NCI-H446 treated with DMSO at 0.1 percent for 48 hours (cell line): ENCODE measurements at places on chromosomes 6 and 20.

DNA sequence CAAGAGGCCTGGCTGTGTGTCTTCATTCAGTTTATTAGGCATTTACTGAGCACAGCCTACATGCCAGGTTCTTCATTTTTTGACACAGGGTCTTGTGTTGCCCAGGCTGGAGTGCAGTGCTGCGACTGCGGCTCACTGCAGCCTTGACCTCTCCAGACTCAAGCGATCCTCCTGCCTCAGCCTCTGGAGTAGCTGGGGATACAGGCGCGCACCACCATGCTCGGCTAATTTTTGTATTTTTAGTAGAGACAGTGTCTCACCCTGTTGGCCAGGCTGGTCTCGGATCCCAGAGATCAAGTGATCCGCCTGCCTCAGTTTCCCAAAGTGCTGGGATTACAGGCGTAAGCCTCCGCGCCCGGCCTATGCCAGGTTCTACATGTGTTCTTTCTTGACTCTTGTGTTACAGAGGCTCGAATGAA, 601 bp upstream of the ATRN start:
- no peak for DNase-seq

- DNase-seq, result no peak
These were observed 14.8 kb upstream of the VNN1 start for GRCh38 chr6:132728616-132729015.

DNA sequence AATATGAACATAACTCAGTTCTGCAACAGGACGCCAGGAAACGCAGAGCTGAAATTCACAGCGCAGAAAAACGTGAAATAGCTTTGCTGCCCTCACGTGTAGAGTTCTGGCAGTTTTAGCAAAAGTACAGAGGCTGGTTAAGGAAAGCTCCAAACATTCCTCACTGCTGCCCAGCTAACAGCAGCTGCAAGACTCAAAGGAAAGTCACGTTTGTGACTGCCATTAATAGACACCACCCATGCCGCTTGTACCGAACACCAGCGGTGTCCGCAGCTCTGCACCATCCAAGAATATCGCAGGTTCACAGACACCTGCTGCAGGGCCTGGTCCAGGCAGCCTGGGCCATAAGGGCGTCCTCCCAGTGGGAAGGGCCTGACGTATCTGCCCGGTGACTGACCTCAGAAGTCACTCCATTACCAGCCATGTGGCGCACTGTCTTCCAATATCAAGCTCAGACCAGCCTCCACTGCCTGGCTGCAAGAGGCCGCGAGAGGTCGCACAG, 61.4 kb downstream of the WDR27 start:
- DNase-seq, result no peak

DNA sequence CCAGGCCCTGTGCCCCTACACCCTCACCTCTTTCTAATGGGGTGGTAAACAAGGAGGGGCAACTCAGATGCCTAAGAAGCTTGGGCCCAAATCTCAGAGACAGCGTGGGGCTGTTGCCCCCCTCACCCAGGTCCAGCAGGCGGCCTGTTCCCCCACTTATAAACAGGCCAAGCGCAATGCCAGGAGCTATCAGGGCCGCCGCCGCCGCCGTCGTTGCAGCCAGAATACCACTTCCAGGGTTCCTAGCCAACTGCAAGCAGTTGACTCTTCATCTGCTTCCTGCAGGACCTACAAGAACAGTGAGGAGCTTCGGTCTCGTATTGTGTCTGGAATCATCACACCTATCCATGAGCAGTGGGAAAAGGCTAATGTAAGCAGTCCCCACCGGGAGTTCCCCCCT, 16.4 kb downstream of the PSMF1 start:
- no peak for DNase-seq

DNA sequence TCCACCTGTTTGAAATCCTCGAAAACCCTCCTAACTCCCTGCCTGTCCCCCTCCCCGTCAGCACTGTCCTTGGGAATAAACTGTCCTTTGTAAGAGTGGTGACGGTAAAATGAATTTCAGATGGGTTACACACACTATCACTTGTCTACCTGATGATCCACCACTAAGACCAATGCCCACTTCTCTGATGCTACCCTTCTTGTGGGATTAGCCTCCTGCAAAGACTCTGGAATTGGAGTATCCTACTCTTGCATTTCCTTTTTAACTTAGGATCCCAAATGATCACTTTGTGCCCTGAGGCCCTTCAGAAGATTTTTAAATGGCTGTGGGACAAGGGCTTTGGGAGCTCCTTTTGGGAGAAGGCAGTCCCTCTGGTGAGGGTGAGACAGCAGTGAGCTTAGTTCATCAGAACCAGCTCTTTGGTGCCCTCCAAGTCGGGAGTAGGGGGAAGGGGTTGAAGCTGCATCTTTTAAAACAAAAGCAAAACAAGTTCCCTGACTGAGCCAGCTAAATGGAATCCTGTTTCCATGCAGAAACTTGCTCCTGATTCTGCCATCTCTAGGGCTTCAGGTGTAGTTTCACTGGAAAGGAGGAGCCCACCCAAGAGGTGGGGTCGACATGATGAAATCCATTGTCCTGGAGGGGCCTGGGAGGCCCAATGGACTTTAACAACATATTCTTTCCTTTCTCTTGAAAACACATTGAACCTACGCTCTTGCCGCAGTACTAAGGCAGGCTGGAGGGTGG, 86.5 kb downstream of the ASXL1 start:
- no peak for DNase-seq

- DNase-seq, result no peak
These were observed 242.5 kb upstream of the KCNG1 start for GRCh38 chr20:51265361-51265760.

- DNase-seq, result no peak
These were observed 237.5 kb upstream of the TAB2 start for GRCh38 chr6:149079911-149080491.

DNA sequence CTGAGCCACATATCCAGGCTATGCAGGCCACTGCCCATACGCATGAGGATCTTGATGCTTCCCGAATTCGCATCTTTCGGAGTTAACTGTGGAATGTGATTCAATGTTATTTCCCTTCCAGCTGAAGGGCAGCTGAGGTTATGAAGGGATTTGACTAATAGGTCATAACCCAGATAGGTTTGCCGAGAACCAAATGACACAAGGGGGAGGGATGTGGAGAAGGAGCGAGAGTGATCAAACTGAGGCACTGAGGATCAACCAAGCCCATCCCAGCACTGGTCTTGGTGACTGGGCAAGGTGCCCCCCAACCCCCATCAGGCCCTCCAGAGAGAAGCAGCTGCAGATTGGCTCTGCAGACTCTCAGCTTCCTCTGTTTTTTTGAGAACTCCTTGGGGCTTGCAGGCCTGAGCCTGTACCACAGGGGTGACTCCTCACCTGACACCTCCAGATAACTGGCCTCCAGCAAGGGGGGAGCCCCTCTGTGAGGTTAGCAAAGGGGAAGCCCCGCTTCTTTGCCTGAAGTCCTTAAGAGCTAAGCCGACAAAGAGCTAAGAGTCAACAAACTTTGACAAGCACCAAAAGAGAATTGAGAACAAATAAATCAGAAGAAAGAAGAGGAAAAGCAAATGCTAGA, 185.9 kb downstream of the PDE7B start:
- DNase-seq, result no peak

GRCh38 chr6:6750594-6751265, 162.2 kb downstream of the LY86 start:
- no peak for DNase-seq

DNA sequence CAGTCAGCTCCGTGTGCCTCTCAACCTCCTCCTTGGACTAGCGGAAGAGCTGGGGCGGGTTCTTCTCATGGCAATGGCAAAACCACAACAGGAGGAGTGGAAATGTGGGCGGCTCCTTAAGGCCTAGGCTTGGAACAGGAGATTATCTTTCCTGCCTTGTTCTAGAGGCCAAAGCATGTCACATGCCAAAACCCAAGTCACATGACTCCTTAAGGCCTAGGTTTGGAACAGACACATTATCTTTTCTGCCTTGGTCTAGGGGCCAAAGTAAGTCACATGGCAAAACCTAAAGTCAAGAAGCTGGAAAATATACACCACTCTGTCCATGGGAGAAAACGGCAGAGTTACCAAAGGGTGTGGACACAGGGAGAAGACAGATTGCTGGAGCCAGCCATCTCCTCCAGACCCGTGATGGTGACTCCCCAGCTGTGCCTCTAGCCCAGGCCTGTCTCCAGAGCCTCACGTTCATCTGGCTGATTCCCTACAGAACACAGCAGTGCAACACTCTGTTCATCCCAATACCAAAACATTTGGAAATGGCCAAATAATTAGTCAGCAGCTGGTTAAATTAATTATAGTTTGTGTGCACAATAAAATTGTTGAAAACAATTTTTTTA, 34.2 kb downstream of the ANKRD60 start:
- DNase-seq, result no peak

- DNase-seq, result peak; percentile 15
These were observed 90.2 kb downstream of the GMDS start for GRCh38 chr6:2155206-2155605.

DNA sequence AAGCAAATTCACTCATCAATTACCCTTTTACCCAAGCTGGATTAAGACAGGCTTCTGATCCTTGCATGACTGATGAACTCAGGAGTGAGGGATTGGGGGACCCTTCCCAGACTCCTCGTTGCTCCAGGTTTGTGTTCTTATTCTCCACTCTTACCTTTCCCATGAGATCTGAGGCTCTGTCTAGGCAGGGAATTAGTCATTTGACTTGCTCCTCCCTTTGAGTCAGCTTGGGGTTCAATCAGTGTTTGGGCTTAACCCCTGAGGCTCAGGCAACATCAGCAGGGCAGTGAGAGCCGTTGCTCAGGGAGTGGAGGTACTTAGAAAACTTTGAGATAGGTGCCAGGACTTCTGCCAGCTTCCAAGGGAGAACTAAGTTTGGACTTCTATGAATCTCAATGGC, 20.7 kb upstream of the TOX2 start:
- DNase-seq, result no peak

GRCh38 chr6:7893342-7893741, 17.2 kb downstream of the TXNDC5 start:
- DNase-seq, result no peak

DNA sequence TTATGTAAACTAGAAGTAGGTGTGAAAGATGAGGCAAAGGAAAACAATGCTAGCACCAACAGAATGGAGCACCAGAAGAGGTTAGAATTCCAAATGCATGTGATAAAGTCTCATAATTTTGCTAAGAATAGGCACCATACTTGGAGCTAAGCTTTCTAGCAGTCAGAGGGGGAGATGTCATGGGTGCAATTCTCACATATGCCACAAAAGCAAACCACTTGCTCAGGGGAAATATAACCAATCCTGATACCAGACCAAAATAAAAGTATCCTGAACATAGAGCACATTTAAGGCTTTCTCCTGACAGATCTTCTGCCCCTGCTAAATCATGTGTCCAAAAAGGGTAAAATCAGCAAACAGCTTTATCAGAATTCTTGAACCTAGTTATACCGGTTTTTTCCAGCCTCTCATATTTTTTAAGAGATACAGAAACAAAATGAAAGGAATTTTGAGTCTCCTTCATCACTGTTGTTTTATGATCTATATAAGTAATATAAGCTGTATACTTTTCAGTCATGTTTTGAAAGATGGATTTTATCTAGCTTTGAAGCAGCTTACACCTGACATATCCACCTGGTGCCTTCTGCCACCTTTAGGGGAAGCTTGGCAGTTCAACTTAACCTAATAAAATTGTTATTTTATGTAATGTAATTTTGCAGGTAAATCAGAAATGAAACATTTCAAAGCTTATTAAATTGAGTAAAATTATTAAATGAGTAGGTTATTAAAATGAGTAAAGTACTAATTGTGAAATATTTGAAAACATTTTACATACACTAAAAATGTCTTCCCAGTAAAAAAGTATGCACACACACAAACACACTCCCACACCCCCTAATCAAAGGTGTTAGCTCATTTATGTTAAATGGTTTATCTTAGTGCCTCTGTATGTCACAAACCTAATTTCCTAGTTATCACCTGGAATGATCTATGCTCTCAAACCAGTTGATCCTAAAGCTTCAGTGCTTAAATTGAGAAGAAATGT, 2.8 kb downstream of the SPO11 start:
- DNase-seq, result no peak

DNA sequence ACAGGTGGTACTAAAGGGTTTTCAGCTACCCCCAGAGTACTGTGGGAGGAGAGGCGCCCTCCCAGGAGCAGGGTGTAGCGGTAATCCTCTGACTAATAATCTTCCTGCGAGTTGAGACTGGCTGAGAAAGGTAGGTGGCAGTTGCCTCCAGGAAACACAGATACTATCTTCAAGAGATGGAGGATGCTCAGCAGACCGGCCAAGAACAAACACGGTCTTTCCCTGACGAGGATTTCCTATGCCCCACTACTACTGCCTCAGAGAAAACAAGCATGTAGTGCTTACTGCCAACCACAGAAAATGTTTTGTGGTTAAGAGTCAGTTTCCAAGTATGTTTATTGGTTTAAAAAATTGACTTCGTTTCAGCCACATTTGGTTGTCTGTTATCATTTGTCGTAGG, 26.8 kb downstream of the C6orf89 start:
- no peak for DNase-seq

DNA sequence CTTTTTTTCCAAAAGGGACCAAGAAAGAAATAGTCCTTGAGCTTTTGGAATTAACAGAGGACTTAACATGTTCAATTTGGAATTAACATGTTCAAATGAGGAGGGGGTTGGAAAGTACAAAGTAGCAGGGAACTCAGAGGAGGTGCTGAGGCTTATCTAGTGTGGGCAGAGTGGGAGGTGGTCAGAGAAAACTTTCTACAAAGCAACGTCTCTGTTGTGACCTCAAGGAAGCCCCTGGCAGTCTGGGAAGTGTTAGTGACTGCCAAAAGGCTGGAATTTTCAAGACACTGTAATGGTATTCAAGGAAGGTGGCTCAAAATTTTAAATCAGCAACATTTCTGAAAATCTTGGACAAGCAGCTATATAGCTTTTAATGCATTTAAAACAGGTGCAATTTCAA, 7.3 kb downstream of the ECI2 start:
- DNase-seq, result no peak

DNA sequence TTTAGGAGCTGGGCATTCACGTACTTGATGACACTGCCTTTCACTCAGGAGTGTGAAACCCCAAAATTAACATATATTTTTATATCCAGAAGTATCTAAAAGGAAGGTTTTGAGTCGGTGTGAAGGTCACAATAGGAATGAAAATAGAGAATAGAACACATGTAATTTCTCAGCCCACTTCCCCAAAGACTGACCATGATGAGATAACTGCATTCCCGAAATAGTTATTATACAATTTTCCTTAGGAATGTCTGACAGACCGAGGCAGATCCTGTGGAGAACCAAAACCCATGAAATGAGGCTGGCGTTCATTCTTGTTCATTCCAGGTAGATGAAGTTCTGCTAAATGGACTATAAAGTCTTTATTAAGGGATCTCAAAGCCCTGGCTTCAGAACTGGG, 10.3 kb downstream of the NSFL1C start:
- no peak for DNase-seq

- no peak for DNase-seq
These were observed 50.5 kb downstream of the ZNF831 start for GRCh38 chr20:59214073-59214472.

GRCh38 chr20:62141397-62142251, 1.6 kb downstream of the PSMA7 start:
- DNase-seq, result no peak
